ENCODE measurements at places on chromosomes 1 and 21. TPM values are rescaled to one million over a fixed set of nuclear protein-coding genes. Genes with fewer than 3 reads are reported as not detected.

Gene NCAM2
- not detected for total RNA-seq

Gene PKN2
- 24.4 TPM for total RNA-seq

Gene NOTCH2
- total RNA-seq = 71.5 TPM

Gene RNF2
- 18.6 TPM for total RNA-seq

Gene ACKR1
- total RNA-seq = not detected

Gene SEMA6C
- total RNA-seq = 1.9 TPM

Gene CRTC2
- 85.1 TPM for total RNA-seq

Gene SPRR1A
- not detected for total RNA-seq

Gene JAM2
- 0.05 TPM for total RNA-seq

Gene OXCT2
- total RNA-seq = 0.32 TPM

Gene C1orf226
- not detected for total RNA-seq

Gene CFH
- 1.7 TPM for total RNA-seq

Gene CELA3B
- not detected for total RNA-seq

Gene RORC
- 2.7 TPM for total RNA-seq

Gene C1orf52
- 25.5 TPM for total RNA-seq

Gene PLCH2
- 9.8 TPM for total RNA-seq

Gene IFFO2
- total RNA-seq = 7.2 TPM

Gene KCNJ15
- not detected for total RNA-seq

Gene KIRREL1
- total RNA-seq = not detected

Gene OR14K1
- total RNA-seq = not detected

Gene DDR2
- 0.08 TPM for total RNA-seq

Gene ARPC5
- 274 TPM for total RNA-seq

Gene DAB1
- 0.18 TPM for total RNA-seq

Gene ALDH4A1
- 4.3 TPM for total RNA-seq

Gene NR1I3
- not detected for total RNA-seq

Gene BSND
- 0.05 TPM for total RNA-seq

Gene TEX38
- total RNA-seq = not detected

Gene IFNLR1
- 2.6 TPM for total RNA-seq

Gene CD164L2
- total RNA-seq = not detected

Gene ARHGEF10L
- total RNA-seq = not detected

Gene SPRR2G
- total RNA-seq = not detected

Gene OR2L8
- 0.29 TPM for total RNA-seq

Gene ETV3L
- not detected for total RNA-seq

Gene TP73
- total RNA-seq = 1.3 TPM

Gene IL20
- not detected for total RNA-seq

Gene RAB13
- total RNA-seq = 5.2 TPM

All from activated CD8-positive, alpha-beta T cell treated with anti-CD3 and anti-CD28 coated beads, Interleukin-2, amount 10 ng/mL, durations not matched to agents 7 days and 5 days (primary cell).